Stimulated activated CD8-positive, alpha-beta memory T cell treated with anti-CD3 and anti-CD28 coated beads, Interleukin-7, amount 100 ng/mL, for 1 hour (primary cell): ENCODE measurements at places on chromosomes 13 and 19.

DNA sequence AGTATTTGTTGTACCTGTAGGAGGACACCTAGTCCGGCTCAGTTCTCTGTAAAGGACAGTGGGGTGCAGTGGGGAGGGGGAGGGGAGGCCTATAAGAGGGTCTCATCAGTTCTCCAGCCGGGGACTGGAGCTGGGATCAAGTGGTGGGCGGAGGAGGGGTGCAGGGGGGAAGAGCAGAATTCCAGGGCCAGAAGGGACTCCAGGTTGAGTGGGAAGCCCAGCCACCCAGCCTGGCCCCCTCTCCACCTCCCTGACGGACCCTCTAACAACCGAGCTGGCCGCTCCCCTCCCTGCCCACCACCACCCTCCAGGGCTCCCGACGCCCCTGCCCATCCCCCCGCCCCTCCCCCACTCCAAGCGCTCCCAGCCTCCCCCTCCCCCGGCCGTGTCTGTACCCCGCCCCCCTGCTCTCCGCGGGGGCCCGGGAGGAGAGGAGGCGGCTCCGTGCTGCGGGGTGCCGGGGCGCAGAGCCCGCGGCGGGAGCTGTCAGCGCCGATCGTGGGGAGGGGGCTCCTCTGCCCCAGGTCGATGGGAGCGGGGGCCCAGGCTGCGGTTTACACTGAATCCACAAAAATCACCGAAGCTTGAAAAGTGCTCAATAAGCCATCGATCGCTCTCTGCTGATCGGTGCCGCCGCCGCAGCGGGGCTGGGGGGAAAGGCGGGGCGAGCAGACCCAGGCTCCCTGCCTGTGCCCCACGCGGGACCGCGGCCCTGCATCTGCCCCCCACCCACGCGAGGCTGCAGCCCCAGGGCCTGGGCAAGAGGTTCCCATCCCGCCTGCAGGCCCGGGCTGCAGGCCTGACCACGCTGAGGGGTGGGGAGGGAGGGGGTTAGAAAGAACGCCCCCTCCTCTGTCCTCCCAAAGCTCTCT, 34.6 kb upstream of the ONECUT3 start:
- no peak for DNase-seq

DNA sequence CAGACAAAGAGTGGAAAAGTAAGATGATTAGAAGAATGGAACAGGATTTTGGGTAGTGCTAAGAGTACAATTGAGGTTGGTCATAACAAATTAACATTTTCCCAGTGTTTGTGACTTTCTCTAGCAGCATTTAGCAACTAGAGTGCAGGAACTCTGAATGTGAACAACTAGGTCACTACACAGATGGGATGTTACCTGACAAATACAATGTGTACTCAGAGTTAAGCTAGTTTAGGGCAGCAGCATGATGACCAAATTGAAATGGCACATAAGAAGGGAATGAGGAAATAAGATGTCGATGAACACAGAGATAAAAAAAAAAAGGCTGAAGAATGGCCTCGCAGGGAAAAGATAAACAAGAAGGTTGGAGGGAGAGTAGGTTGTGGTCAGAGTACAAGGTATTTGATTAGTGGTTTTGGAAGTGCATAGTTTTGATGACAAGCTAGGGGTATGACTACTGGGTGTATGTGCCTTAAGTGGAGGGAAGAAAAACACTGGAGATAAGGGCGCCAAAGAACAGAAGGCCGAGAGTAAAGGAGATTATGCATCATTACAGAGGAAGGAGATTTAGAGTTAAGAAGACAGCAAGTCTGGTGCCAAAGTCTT, 381.1 kb downstream of the FGF14 start:
- no peak for DNase-seq

- peak; percentile 2 for DNase-seq
Observed at GRCh38 chr13:48126944-48127830, 32.3 kb upstream of the MED4 start.

GRCh38 chr19:30535011-30535410, 162.8 kb downstream of the ZNF536 start:
- no peak for DNase-seq

GRCh38 chr19:2034729-2035589, 16.1 kb downstream of the MKNK2 start:
- no peak for DNase-seq

DNA sequence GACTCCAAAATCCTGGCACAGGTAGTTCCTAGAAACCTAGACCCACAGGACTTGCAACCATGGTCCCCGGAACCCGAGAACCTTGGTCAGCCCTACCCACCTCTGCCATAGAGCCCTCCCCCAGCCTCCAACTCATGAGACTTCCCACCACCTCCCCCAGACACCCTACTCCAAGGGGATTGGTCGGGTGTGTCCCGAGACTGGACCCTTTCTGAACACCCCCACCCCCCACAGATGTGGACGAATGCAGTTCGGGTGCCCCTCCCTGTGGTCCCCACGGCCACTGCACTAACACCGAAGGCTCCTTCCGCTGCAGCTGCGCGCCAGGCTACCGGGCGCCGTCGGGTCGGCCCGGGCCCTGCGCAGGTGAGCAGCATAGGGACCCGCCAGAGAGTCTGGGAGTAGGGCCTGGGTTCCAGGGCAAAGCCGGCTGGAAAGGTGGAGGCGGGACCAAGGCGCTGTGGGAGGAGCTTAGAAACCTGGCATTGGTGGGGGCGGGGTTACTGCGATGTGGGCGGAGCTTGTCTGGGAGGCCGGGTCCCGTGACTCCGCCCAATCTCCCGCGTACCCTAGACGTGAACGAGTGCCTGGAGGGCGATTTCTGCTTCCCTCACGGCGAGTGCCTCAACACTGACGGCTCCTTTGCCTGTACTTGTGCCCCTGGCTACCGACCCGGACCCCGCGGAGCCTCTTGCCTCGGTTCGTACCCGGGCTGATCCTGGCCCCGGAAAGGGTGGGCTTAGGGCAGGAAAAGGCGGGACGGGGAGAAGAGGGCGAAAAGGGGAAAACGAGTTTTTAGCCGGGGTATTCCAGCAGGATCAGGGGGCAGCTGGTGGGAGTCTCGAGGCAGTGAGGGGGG, 11.9 kb downstream of the LTBP4 start:
- peak; percentile 50 for DNase-seq

- DNase-seq: no peak
Observed at GRCh38 chr19:3599776-3600187, 6.9 kb downstream of the TBXA2R start.

DNA sequence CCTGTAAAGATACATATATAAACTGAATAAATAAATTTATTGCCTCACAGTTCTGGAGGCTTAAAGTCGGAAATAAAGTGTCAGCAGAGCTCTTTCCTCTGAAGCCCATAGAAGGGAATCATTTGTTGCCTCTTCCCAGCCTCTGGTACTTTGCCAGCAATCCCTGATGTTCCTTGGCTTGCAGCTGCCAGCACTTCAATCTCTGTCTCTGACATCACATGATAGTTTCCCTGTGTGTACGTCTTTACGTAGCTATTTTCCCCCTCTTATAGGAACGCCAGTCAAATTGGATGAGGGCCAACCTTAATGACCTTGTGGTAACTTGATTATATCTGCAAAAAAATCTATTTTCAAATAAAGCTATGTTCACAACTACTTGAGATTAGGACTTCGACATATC, 250.9 kb downstream of the LIG4 start:
- no peak for DNase-seq

GRCh38 chr13:106101201-106101600, 434.3 kb downstream of the EFNB2 start:
- no peak for DNase-seq

DNA sequence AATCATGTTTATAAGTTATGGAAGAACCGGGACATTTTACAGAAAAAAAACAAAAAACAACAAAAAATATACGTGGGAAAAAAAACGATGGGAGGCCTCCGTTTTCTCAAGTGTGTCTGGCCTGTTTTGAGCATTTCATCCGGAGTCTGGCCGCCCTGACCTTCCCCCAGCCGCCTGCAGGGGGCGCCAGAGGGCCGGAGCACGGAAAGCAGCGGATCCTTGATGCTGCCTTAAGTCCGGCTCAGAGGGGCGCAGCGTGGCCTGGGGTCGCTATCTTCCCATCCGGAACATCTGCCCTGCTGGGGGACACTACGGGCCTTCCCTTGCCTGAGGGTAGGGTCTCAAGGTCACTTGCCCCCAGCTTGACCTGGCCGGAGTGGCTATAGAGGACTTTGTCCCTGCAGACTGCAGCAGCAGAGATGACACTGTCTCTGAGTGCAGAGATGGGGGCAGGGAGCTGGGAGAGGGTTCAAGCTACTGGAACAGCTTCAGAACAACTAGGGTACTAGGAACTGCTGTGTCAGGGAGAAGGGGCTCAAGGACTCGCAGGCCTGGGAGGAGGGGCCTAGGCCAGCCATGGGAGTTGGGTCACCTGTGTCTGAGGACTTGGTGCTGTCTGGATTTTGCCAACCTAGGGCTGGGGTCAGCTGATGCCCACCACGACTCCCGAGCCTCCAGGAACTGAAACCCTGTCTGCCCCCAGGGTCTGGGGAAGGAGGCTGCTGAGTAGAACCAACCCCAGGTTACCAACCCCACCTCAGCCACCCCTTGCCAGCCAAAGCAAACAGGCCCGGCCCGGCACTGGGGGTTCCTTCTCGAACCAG, 1.8 kb upstream of the APOE start:
- peak; percentile 54 for DNase-seq

DNA sequence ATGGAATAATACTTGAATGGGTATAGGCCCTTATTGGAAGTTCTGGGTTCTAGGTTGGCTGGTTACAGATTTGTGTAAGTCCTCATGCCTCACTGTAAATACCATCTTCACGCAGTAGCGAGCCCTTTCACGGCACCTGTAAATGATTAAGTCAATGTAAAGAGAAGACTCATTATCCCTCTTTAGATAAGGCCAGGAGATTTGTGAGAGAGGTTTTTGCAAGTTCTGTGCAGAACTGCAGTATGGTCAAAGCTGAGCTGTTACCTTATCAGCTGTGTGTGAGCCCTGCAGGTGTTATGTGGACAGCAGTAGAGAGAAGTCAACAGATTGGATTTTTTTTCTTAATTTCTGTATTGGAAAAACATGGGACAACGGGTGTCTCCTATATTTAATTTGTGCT, 141.6 kb downstream of the SHISA2 start:
- no peak for DNase-seq

- no peak for DNase-seq
Observed at GRCh38 chr19:4909156-4909896, at the start of gene UHRF1. Gene UHRF1, plus strand, starts transcription at chr19:4909501. Its CDS starts 1,385 bp downstream, at chr19:4910886.

- no peak for DNase-seq
Observed at GRCh38 chr13:113642563-113642962, 15.4 kb downstream of the ATP4B start.

GRCh38 chr19:2491130-2491801, 15.3 kb downstream of the GADD45B start:
- DNase-seq: no peak

GRCh38 chr19:31678421-31678820, 329.2 kb upstream of the TSHZ3 start:
- no peak for DNase-seq

DNA sequence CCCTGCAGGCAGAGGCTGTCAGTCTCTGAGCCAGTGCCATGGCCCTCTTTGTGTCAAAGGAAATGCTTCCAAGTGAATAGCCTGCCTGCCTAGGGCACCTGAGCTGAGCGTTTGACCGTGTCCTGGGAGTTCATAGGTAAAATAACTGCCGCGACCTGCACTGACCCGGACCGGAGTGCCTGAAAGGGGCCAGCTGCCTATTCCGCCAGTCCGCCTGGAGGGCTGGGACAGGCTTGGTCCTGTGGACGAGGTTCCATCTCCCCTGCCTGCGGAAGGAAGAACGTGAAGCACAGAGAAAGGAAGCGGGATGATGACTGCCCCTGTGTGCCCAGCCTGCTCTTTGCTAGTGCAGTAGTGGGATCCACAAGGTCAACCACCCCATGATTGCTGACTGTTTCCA, 17.5 kb upstream of the ZNF492 start:
- DNase-seq: no peak

- no peak for DNase-seq
Observed at GRCh38 chr13:109483284-109483683, 303.1 kb downstream of the IRS2 start.

- no peak for DNase-seq
Observed at GRCh38 chr13:28573595-28574373, 78.9 kb upstream of the FLT1 start.

DNA sequence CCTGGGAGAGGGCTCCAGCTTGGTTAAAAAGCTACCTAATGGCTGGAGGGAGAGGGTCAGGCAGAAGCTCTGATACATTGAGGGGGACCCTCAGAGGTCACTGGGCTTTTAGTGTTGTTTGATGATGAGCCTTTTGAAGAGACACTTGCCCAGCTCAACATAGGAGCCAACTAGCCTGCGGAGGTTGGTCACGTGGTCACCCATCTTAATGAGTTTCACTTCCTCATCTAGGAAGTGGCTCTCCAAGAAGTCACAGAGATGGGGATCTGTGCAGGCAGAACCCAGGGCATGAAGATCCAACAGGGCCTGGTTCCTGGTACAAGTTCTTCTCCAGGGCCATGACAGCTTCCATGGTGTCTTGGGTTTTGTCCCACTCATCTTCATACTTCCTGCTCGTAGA, 33.4 kb downstream of the IPO5 start:
- DNase-seq: no peak

GRCh38 chr13:88764103-88764502, 1092.9 kb downstream of the SLITRK5 start:
- no peak for DNase-seq

- no peak for DNase-seq
Observed at GRCh38 chr13:98411013-98411412, 165.9 kb downstream of the STK24 start.

DNA sequence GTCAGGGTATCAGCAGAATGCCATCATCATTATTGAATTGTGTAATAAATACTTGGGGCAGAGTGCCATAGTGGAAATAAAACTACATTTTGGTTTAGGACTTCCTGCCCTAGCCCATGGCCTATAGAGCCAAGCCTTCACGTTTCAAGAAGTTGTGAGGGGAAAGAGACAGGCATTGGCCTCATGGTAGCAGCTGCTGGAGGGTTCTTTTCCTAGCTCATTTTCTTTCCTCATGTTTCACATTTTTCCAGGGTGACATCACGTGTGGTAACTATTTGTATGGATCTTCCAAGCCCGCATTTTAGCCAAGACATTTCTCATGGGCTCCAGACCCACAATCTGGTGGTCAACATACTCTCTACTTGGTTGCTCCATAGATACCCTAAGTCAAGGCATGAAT, 80.4 kb downstream of the LRCH1 start:
- no peak for DNase-seq

- no peak for DNase-seq
Observed at GRCh38 chr19:48371367-48371766, 7.2 kb downstream of the SYNGR4 start.

GRCh38 chr19:8643860-8644653, 13.6 kb downstream of the NFILZ start:
- DNase-seq: no peak

DNA sequence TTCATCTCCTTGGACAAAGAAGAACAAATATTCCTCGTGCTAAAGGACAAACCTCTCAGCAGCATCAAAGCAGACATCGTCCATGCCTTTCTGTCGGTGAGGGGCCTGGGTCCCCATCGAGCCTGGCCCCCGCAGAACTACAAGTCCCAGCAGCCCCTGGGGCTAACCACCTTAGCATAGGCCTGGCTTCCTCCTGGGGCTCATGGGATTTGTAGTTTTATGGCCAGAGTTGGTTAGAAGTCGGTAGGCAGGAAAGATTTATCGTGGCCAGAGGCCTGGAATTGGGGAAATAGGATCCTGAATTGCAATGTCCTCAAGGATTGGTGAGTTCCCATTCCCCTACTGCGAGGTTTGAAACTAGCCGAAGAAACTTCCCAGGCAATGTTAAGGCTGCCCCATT, 19.6 kb downstream of the TMEM150B start:
- DNase-seq: peak; percentile 9

GRCh38 chr19:13848798-13849676, 27.9 kb upstream of the NANOS3 start:
- no peak for DNase-seq
